ENCODE measurements at places on chromosomes 7 and 10.

- DNase-seq, result no peak
Observed at GRCh38 chr10:75074711-75075445, 36.6 kb upstream of the SAMD8 start.

DNA sequence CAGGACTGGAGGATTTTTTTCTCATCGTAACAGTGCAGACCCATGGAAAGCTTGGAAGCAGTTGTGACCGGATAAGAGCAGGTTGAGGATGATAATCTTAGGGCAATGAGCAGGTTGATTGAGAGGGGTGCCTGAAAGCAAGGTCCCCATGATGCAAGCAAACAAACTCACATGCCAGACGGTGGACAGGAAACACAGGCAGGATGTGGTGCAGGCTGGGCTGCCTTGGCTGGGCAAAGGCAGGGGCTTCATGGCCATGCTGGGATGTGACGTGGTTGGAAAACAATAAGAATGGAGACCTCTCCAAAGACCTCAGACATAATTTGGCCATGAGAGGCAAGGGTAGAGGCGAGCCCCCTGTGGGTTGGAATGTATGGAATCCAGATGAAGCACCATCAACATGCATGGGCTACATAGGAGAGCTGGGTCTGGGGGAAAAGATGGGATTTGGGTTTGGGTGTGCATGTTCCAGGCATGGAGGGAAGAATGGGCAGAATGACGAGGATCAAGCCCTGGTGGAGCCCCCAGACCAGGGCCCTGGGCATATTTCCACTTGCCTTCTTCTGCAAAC is 58.3 kb downstream of the IKZF1 start:
- no peak for DNase-seq

GRCh38 chr7:158390460-158390859 is 197.2 kb downstream of the PTPRN2 start:
- no peak for DNase-seq

DNA sequence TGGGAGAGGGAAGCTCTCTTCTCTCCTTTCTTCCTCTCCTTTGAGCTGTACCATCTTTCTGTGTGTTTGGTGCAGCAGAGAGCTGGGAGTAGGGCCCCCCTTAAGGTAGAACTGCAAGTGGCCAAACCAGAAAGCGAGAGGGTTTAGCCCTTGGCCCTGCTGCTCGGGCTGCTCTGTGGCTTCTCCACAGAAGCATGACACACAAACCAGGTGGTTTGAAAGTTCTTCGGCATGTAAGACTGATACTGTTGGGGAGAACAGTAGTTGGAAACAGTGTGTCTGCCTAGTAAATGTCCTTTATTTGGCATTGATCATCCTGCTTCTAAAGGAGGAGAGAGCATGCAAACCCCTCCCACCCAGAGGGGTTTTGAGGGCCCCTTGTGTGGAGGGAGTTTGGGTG is 277.8 kb downstream of the CELF2 start:
- DNase-seq, result no peak

GRCh38 chr10:97297556-97298222 is 5.3 kb upstream of the ARHGAP19 start:
- no peak for DNase-seq

DNA sequence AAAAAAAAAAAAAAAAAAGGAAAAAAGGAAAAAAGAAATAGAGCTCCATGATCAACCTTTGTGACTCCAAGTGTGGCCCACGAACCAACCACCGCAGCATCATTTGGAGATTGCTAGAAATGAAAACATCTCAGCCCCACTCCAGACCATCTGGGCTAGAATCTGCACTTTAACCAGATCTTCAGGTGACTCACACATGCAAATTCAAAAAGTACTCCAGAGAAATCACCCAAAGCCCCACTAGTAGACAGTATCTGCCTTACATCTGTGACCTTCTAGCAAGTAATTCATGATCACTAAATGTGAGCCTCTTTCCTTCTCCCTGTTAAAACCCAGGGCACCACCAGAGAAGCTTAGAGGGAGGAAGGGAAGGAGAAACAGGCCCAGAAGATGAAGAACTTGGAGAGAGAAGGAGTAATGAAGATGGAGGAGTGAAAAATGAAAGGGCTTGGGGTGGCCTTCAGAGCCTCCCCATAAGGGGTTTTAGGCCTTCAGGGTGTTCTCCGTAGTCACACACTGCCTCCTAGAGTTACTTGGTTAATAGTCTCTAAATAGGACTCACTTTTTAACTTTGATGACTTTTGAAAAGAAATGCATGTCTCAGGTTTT is 94.0 kb downstream of the SLC37A3 start:
- no peak for DNase-seq

DNA sequence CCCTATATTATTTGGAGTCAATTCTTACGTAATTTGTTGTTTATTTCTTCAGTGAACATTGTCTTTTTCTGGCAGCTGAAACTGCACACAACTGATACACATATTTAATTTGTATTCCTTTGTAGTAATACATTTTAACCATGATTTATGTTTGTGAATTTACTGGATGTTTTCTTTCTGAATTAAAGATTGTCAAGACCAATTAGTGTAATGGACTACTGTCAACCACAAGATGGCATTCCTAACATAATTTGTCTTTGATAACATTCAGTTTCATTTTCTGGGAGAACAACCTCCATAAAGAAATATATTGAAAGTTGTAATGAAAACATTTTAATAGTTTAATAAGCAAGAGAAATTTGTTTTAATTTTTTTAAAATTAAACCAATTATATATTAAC is 10.1 kb downstream of the THNSL1 start:
- no peak for DNase-seq

GRCh38 chr10:3427347-3427746 is 254.8 kb upstream of the PITRM1 start:
- DNase-seq, result no peak

DNA sequence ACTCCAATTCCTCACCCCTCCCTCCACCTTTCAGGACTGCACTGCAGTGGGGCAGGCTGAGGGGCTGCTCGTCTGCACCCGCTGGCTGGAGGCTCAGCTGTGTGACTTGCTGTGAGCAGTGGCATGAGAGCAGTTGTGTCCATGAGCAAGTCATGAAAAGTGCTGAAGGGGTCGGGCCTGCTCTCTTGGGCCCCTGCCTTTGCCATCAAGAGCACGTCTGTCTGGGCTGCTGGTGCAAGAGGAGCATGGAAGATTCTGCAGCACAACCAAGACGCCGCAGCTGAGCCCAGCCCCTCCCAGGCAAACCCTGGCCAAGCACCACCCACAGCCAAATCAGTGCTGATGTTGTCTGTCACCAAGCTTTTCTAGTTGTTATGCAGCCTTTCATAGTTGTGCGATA is 284.3 kb downstream of the TCERG1L start:
- no peak for DNase-seq

DNA sequence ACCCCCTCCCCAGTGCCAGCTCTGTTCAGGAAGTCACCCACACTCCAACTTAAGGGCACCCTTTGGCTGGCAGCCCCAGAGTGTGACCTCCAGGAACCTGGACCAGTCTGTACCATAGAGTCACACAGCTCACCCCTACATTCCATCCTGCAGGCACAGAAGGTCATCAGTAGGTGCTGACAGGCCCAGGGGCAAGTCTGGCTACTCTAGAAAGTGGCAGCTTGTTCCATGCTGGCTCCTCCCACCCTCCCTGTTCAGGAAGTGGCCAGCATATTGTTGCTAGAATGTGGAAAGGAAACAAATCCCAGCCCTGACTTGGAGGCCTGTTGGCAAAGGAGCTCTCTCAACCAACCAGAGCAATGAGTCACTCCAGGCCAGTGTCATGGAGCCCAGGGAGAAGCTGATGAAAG is 3.2 kb upstream of the NCOA4 start:
- no peak for DNase-seq

- DNase-seq, result no peak
Observed at GRCh38 chr10:52466464-52466863, 152.4 kb downstream of the DKK1 start.

- DNase-seq, result no peak
Observed at GRCh38 chr10:3149918-3150317, 22.7 kb downstream of the PITRM1 start.

GRCh38 chr7:158725506-158725800 is 20.8 kb upstream of the NCAPG2 start:
- no peak for DNase-seq

DNA sequence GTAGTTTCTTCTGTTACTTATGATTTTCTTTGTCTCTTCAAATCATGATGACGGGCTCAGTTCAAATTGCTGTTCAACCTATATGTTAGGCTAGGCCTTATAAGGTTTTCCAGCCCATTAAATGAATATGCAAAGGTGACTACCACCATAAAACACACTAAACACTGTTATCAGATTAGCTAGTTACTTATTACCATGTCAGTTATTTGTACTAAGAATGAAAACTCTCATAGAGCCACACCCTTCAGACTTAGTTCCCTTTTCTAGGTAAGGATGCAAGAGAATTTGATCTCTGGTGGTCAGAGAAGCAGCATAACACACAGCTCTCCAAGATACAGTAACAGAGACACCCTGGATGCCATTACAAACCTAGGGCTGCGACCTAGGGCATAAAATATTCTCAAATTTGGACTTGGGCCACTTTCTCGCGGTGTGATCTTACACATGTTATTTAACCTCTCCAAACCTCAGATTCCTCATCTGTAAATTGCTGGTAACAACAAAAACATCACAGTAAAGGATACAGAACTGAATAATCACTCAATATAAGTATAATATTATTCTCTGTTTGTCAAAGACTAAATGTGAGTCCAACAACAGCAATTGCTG is 35.6 kb downstream of the ANKMY2 start:
- no peak for DNase-seq

DNA sequence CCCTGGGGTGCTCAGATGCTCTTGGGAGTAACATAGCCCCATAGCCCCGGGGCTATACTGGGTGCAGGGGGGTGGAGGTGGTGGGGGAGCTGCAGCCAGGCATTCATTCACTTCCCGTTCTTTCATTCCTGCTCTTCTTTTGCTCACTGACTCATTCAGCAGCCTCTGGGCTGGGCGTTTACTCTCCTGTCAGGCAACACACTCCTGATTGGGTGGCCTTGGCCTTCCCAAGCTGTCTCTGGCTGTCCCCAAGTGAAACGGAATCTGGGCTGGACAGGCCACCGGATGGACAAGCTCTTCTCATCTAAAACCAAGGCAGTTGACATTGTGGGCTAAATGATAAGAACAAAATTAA is 34.6 kb downstream of the CHST3 start:
- no peak for DNase-seq

GRCh38 chr10:62900829-62901571 is 84.8 kb upstream of the EGR2 start:
- DNase-seq, result no peak

GRCh38 chr7:74092964-74093471 is 9.4 kb downstream of the LIMK1 start:
- no peak for DNase-seq

DNA sequence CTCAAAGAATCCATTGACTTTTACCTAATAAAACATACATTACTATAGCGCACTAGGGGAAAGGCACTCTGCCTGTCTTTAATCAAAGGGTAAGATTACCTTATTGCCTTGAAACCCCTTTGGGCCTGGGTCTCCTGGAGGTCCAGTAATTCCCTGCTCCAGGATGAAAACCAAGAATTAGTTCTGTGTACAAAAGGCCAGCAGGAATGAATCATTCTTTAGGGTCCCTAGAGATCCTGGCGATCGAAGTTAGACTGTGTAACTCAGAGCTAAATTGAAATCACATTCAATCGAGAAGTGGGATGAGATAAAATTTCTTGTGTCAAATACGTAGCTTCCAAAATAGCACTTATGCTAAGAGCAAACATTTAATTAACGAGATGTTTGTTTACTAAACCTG is 29.8 kb downstream of the COL28A1 start:
- no peak for DNase-seq

DNA sequence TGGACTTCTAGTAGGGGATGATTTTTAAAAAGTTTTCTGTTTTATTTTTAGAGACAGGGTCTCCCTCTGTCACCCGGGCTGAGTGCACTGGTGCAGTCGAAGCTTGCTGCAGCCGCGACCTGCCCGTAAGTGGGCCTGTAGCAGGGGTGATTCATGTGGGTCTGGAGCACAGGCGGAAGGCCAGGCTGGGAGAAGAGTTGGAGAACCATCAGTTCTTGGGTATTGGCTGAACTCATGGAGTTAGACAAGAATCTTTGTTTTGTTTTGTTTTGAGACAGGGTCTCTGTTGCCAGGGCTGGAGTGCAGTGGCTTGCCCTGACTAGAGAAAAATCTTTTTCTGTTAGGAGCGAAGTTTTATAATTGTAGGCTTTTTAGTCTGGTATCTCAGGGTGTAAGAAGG is 5.7 kb downstream of the SRRT start:
- DNase-seq, result no peak

GRCh38 chr7:102898532-102898859 is 14.3 kb upstream of the LRRC17 start:
- no peak for DNase-seq

DNA sequence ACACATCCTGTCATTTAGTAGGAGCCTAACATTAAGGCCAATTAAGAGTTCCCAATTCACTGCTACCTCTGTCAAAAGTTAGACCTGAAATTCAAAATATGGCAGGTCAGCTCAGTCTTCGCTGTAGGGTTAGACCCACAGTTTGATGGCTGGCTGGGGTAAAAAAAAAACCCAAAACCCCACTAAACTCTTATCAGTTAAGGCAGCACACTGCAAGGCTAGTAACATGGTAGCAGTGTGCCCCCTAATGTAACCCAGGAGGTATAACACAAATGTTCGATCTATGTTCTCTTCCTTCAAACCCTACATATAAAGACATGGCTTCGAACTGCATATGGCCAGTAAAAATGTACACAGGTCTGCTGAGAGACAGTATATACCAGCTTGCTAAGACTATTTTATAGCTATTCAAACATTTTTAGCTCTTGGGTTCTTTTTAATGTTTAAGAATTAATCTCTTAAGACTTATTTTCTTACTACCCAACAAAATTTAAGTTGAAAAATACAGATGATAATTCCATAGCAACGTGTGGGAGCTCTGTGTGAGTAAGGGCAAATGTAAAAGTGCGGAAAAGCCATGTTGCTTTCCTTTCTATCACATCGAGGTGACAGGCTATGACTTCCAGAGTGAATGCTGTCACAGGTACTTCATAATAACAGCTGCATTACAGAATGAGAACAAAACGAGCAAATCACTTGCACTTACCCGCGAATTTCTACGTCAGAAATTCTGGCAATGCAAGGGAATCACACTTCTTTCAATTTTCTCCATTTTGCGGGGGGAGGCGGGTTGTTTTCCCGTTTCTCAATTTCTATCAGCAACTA is 168.4 kb upstream of the IMMP2L start:
- no peak for DNase-seq

GRCh38 chr10:109898666-109899355 is 24.5 kb downstream of the XPNPEP1 start:
- DNase-seq, result no peak

GRCh38 chr10:79342295-79342761 is 4.9 kb upstream of the PPIF start:
- DNase-seq, result no peak

GRCh38 chr10:90289037-90289436 is 568.8 kb downstream of the HTR7 start:
- DNase-seq, result no peak

GRCh38 chr7:23220690-23221305 is 25.8 kb upstream of the GPNMB start:
- no peak for DNase-seq

All from HS-27A (cell line).